ENCODE measurements at places on chromosomes 6 and 20.

- no peak for DNase-seq
These were observed 150.4 kb downstream of the INSM1 start for GRCh38 chr20:20518263-20518662.

DNA sequence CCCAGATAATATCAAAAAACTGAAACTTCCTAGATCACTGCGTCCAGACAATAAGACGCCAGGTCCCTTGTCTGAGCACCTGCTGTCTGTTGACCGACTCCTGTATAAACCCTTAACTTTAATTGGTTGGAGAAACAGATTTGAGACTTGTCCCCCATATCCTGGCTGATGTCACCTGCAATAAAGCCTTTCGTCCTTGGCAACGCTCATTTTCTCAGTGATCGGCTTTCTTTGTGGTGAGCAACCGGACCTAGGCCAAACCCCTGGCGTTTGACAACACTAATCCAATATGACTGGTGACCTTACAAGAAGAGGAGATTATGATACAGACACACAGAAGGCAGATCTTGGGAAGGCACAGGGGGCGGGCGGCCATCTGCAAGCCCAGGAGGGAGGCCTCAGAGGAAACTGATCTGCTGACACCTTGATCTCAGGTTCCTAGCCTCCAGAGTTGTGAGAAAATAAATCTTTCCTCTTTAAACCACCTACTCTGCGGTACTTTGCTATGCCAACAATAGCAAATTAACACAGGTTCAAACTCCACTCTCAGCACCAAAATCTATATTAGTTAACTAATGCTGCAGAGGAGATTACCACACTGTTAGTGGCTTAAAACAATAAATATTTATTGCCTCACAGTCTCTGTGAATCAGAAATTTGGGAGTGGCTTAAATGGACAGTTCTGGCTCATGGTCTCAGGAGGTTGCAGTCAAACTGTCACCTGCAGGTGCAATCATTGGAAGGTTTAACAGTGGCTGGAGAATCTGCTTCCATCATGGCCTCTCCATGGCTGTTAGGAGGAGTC, 178.7 kb downstream of the OTOR start:
- DNase-seq = no peak

GRCh38 chr6:22112461-22112860, 184.4 kb downstream of the PRL start:
- DNase-seq = no peak

DNA sequence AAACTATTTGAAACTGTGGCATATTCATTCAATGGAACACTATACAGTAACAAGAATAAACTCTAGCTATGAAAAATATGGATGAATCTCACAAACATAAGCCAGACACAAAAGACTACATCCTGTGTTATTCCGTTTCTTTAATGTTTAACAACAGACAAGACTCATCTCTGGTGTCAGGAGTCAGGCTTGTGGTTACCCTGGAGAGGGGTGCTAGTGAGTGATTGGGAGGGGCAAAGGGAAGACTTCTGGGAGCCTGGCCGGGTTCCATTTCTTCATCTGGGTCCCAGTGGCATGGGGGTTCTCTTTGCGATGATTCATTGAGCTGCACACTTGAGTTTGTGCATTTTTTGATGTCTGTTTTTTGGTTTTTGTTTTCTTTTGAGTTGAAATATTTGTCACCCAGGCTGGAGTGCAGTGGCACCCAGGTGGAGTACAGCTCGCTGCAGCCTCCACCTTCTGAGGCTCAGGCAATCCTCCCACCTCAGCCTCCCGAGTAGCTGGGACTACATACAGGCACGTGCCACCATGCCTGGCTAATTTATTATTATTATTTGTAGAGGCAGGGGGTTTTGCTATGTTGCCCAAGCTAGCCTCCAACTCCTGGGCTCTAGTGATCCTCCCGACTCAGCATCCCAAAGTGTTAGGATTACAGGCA, 21.2 kb upstream of the TTPAL start:
- peak; percentile 21 for DNase-seq

- DNase-seq = no peak
These were observed 24.6 kb downstream of the FOXO3 start for GRCh38 chr6:108585359-108585758.

GRCh38 chr20:31689141-31689540, 33.5 kb downstream of the BCL2L1 start:
- DNase-seq = no peak

- peak; percentile 96 for DNase-seq
These were observed at the start of gene CSNK2A1 for GRCh38 chr20:543369-544152. TSS of gene CSNK2A1 (minus strand) at chr20:543790. CDS start at chr20:508551, 35,239 bp downstream.

- no peak for DNase-seq
These were observed 86.6 kb upstream of the BMP2 start for GRCh38 chr20:6680854-6681253.

GRCh38 chr20:63096681-63097335, 90.0 kb upstream of the BHLHE23 start:
- DNase-seq = no peak

DNA sequence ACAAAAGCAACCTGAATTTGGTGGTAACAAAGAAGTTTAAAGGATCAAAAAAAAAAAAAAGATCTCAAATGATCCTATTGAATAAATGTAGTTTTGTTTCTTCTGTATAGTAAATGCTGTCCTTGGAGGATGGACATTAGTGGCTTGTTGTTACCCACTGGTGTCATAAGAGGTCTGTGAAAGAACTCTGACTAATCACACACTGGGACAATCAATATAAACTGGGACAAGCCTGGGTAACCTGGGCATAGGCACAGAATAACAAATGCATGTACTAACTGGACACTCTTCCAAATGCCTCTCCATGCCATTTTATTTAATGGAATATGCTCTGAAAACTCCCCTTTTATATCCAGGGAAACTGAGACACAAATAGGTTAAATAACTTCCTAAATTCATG, 241.4 kb downstream of the DOK5 start:
- no peak for DNase-seq

GRCh38 chr6:149190224-149190831, 127.2 kb upstream of the TAB2 start:
- DNase-seq = no peak

- DNase-seq = no peak
These were observed 1.3 kb downstream of the FERMT1 start for GRCh38 chr20:6121504-6121903.

DNA sequence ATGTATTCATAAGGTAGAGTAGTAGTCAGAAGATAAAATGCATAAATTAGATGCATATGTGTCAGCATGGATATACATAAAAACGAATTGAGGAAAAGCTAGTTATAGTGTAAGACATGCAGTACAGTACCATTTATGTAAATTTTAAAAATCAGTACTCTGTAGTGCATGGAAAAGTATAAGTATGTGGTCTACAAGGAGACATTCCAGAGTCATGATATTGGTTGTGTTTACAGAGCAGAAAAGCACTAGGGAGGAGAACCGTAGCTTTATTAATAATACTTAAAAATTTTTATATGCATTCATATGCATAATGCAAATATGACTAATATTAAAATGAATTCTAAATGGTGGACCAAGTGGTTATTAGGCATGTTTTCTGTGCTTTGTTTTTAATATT, 220.0 kb downstream of the ZFAND3 start:
- DNase-seq = peak; percentile 36

DNA sequence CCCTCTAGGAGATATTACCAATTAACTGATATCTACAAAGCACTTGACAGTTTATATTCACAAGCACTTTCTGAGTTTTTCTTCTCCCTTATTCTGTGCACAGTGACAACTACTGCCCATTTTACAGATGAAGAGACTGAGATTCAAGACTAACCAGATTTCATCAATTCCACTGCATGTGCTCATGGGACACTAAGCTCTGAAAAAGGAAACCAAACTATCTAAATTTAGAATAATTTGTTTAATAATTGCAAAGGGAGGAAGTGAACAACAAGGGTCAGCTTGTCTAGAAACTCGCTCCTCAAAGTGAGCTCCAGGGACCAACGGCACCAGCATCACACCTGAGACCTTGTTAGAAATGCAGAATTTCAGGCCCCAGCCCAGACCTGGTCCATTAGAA, 50.8 kb upstream of the MYLIP start:
- no peak for DNase-seq

- DNase-seq = no peak
These were observed 10.0 kb downstream of the MOCS1 start for GRCh38 chr6:39924283-39924682.

GRCh38 chr6:89260832-89261231, 43.7 kb upstream of the GABRR1 start:
- DNase-seq = no peak

DNA sequence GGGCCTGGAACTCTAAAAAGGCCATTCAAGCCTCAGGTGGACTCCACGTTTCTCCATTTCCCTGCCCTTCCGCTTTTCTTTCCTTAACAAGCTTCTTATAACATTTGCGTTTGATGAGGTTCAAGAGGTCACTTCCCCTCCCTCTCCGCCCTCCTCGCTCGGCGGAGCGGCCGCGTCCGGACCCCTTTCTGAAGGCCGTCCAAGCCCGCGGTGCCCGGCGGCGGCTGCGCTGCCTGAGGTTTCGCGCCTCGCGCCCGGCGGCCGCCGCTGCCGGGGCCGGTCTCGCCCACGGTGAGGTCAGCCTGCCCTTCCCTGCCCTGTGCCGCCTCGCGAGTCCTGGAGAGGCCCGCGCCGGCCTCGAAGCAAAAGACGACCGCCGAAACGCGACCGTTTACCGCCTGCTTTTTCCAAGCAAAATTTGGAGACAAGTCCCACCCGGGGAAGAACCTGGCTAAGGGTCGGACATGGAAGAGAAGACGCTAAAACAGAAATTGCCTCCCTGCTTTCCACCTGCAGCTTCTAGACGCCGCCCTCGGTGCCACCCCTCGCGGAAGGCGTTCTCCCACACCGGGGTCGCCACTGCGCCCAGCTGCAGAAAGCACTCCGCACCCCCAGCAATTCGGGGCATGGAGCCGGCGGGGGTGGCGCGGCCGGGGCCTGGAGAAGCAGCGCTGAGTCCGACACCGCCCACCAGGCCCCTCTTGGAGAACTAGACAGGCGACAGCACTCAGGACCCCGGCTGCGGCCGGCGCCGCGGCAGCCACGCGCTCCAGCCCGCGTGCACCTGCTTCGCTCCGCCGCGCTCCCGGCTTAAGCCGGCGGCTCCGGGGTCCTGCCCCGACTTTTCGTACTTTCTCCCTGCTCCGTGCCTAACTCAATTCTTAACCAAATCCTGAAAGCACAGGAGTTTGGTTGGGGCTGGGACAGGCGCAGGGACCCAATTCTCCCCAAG, 11.0 kb upstream of the FOXF2 start:
- no peak for DNase-seq

GRCh38 chr6:156980948-156981347, 203.8 kb downstream of the ARID1B start:
- no peak for DNase-seq

- DNase-seq = no peak
These were observed 494.2 kb upstream of the JAG1 start for GRCh38 chr20:11168026-11168425.

DNA sequence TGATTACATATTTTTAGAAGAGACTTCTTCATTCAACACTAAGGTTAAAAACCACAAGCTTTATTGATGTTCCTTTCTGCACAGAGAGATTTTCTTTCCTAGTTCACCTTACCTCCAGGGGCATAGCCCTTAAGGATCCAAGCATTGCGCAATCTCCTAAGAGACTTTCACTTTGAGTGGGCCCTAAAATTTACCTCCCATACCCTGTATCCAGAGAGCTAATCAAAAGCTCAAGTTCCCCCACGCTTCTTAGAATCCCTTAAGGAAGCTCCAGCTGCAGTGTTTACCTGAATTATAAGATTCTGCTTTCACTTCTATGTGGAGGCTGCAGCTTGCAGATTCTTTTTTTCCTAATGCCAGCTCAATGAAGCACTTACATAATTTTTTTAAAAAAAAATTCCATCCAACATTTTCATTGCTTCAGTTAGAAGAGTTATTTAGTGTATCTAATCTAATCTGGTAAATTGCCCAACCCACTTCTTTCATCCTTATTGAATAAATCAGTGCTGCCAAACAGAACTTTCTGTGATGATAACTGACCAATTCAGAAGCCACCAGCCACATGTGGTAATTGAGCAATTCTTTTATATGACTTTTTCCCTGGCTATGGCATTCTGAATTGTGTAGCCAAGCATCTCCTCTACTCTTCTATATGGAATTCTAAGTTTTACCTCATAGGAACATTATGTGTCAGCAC, 24.6 kb upstream of the SPTLC3 start:
- no peak for DNase-seq

GRCh38 chr20:12773936-12774335, 234.8 kb upstream of the SPTLC3 start:
- no peak for DNase-seq

DNA sequence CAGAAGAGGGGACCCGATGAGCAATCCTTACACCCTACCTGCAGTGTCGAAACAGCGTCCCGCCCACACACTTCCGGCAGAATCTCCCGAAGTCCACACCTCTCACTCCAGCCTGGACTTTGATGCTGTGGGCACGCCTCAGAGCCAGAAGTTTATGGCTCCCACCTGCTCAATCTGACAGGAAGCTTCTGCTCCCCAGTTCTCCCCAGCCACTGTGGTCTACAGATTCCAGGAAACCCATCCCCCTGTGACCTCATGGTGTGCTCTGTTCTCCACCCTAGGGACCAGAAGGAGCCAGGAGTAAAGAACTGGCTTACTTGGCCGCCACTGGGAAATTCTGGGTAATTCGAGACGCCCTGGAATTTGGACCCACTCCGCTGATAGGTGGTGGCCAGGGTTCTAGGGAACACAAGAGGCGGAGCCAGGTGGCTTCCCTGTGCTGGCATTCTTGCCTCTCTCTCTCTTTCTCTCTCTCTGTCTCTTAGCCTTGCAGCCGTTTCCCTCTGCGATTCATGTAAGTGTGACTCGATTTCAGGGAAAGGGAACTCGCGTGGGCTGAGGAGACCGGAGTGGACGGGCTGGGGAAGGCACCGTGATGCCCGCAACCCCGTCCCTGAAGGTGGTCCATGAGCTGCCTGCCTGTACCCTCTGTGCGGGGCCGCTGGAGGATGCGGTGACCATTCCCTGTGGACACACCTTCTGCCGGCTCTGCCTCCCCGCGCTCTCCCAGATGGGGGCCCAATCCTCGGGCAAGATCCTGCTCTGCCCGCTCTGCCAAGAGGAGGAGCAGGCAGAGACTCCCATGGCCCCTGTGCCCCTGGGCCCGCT, at the start of gene TRIM15:
Gene TRIM15, plus strand, starts transcription at position 457 of the 828 bp plus-strand sequence. Its CDS starts 139 bp downstream, at position 596.
- DNase-seq = no peak

DNA sequence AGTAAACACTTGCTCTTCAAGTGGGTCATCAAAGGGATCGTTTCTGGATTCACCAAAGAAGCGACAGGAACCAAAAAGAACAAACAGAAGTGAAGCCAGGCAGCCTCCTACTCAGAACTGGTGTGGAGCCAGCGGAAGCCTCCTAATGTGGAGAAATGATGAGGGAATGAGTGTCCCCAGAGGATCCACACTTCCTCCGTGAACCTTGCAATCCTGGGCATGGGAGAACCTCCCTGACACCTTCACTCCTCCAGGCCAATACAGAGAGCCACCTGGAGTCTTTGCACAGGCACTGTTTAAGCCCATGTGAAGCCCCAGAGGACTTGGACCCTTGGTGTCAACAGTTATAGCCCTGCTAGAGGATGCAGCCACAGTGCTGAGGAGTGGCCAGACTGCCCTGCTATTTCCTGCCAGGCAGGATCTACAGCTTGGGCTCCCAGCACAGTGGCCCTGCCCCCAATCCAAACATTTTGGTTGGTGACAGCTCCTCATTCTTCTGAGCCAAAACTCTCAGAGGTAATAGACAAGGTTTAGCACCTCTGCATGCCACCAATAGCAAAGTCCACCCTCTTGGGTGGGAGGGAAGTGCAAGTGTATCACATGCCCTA, 23.2 kb upstream of the SERINC1 start:
- no peak for DNase-seq

GRCh38 chr6:47022191-47022590, 19.9 kb downstream of the ADGRF1 start:
- no peak for DNase-seq

- DNase-seq = no peak
These were observed 279.6 kb upstream of the SULF2 start for GRCh38 chr20:48064929-48065328.

GRCh38 chr6:31952140-31952805, 6.4 kb downstream of the CFB start:
- DNase-seq = peak; percentile 57

Data from HCEC 1CT (cell line).